ENCODE measurements at places on chromosomes 12 and 14.

DNA sequence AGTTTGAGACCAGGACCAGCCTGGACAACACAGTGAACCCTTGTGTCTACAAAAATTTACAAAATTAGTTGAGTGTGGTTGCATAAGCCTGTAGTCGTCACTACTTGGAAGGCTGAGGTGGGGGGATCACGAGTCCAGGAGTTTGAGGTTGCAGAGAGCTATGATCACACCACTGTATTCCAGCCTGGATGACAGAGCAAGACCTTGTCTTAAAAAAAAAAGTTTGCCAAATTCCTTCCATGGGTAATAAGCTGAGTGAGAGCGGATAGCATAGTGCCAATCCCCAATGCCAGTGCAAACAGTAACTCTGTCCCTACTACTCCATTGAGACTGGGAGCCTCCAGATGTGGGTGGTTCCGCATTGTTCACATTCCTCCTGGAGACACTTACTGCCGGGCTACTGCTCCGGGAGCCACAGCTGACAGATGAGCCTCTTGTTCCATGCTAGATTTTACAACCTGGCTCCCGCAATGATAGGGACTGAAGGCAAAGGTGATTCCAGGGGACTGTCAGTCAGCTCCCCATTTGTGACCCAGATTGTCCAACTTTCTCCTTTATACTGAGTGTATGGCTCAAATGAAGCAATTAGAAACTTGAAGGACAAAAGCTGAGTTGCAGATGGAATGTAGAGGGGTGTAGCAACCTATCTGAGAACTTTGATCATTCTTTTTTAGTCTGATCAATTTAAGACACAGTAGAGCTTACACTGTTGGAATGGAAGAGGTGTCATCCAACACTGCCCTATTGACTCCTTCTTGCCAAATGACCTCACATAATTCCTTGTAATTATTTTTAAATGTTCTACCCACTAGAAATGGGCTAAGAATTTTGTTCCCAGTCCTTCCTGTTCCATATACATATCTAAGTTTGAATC is 13.4 kb upstream of the FRMD6 start:
- DNase-seq = no peak

DNA sequence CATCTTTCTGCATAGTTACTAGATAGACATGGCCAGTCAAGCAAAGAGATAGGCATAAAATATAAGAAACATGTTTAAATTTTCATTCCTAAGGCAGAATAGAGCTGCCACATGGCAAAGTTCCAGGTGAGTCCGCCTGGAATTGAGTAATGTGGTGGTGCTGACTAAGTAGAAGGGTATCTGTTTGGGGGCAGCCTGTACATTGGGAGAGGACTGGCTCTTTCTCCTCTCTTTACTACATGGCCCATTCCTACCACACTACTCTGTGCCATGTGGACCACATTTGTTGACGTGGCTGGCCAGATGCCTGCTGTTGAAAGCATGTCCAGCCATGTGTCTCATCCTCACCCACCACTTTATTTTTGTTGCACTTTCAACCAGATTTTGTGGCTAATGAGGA is 354.0 kb downstream of the ETNK1 start:
- no peak for DNase-seq

- no peak for DNase-seq
Measured at GRCh38 chr12:7937833-7938506, 2.0 kb upstream of the SLC2A3 start.

DNA sequence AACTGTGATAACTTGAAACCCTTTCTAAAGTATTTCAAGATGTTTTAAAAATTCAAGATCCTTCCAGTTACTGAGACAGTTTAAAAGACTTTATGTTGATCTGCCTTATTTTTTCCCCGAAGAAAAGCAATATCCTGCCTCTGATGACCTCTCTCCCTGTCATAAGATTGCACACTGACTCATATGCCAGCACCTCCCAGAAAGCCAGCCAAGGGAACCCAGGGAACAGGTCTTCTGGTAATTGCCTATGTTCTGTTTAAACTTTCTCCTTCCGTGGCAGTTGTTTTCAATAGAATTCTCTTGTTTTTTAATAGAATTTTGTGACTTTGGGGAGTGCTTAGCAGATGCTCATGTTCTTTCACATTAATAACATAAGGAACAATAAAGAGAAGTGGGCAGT is 300.2 kb upstream of the PRKD1 start:
- DNase-seq = no peak

DNA sequence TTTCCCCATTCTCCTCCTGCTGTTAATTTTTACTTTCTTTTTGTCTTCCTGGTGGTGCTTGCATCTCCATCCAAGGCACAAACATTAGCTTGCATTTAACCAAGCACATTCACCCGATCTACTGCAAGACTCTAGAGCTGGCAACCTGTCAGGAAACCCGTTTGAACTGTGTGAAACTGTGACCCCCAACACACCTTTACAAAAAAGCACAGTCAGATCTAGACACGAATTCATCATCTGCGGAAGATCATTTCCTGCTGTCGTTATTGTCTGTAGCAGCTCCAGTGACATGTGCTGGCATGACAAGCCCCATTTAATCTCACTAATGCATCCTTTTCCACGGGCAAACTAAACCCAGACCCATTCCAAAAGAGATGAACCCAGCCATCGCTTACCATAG is 340.5 kb downstream of the VRK1 start:
- DNase-seq = no peak

GRCh38 chr12:54977857-54978256 is 6.7 kb downstream of the TESPA1 start:
- DNase-seq = no peak

DNA sequence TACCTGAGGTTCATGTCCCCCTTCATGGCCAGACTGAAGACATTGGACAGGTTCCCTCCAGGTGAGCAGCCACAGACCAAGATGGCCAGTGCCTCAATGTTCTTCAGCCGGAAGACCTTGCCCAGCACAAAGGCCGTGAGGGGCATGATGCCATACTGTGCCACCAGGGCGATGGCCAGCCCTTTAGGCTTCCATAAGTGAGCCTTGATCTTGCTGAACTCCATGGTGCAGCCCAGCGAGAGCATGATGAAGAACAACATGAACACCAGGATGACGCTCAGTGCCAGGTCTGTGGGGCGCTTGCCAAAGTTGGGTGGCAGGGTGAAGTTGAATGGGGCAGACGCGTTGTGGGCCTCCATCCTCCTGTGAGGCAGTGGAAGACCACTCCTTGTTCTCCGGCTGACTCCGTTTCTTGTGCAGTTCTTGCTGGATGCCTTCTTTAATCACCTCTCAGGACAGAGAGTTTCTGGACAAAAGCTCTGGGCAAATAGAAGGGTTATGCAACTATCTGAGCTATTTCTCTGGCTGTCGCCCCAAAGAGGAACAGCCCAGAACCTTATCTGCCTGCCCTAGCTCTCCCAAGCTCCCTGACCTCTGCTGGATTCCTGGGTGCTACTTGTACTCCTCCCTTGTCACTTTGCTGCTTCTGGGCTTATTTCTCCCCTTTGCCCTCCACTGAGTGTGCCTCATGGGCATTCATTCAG is at the start of gene SLC10A1:
Gene SLC10A1 (minus strand): TSS at position 445 of the 704 bp plus-strand sequence. CDS start 86 bp downstream, at position 359.
- DNase-seq = no peak

- DNase-seq = no peak
Measured at GRCh38 chr12:116160231-116160630, 117.3 kb downstream of the MED13L start.

DNA sequence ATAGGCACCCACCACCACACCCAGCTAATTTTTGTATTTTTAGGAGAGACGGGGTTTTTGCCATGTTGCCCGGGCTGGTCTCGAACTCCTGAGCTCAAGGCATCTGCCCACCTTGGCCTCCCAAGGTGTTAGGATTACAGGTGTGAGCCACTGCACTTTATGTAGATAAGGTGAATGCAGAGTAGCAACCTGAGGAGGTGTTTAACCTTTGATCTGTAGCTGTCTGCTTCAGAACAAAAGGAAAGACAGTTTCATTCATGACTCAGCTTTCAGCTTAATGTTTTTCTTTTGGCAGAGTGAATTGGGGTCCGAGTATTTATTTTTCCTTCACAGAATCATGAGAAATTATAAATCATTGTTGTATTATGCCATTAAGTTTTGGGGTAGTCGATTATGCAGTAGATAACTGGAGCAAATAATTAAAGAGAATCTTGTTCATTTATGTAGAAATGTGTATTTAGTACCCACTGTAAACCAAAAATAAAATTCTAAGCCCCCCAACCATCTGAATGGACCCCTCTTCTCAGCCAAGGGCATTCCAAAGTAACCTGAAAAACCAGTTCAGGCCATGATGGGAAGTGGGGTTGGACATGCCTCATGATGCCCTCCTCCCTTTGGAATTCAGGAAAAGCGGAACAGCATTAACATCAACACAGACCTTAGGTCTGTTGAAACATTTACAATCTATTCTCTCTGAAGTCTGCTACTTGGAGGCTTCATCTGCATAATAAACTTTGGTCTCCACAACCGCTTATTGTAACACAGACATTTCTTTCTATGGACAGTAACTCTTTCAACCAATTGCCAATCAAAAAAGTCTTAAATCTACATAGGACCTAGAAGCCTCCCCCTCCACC is 10.7 kb upstream of the STX2 start:
- no peak for DNase-seq

DNA sequence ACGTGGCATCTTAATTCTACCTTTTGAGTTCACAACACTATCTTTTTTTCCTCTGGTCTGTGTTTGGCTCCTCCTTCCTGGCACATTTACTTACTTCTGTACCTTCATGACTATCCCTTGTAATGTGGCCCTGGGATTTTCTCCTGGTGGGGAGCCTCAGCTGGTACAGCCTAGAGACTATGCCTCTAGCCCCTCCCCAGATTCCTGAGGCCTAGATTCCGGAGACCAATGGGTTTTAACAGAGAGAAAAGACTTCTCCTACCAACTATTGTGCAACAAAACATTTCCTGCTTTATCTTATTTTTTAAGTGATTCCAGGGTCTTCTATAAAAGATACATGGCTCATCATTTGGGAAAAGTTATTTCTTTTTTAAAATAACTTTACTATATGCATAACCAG is 216.2 kb upstream of the KRR1 start:
- DNase-seq = no peak

DNA sequence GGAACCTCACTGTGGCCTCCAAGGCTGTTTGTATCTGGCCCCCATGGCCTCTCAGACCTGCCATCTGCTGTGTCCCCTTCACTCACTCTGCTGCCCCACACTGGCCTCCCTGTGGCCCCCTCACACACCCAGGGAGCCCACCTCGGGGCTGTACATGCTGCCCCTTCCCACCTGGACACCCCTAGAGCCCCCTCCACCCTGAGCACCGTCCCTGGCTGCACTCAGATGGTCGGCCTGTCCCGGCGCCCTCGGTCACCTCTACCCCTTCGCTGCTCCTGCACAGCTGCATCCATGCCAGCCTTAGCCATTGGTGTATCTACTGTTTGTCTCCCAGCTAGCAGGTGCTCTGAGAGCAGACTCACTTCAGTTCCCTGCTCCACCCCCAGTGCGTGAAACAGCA is 144.4 kb downstream of the RIMBP2 start:
- no peak for DNase-seq

- no peak for DNase-seq
Measured at GRCh38 chr14:61222388-61222787, 58.8 kb downstream of the TMEM30B start.

GRCh38 chr12:116945886-116946550 is 35.3 kb downstream of the FBXW8 start:
- DNase-seq = no peak

DNA sequence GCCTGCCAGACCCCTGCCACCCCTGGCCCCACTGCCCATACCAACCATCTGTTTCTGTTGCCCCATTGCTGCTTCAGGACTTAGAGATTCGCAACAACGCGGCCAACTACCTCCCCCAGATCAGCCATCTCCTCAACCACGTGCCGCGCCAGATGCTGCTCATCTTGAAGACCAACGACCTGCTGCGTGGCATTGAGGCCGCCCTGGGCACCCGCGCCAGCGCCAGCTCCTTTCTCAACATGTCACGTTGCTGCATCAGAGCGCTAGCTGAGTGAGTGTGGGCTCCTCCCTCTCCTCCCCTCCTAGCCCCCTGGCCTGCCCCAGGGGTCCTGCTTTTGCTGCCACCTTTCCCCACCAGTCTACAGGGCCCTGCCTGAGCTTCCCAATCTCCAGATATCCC is 131.5 kb downstream of the ADCK1 start:
- no peak for DNase-seq

- peak; percentile 22 for DNase-seq
Measured at GRCh38 chr14:62691647-62692489, 353.4 kb downstream of the KCNH5 start.

- DNase-seq = no peak
Measured at GRCh38 chr12:48281811-48282210, 68.9 kb downstream of the ZNF641 start.

GRCh38 chr12:108109504-108109903 is 19.6 kb upstream of the WSCD2 start:
- DNase-seq = no peak

GRCh38 chr12:63304887-63305316 is 153.9 kb upstream of the AVPR1A start:
- DNase-seq = no peak

GRCh38 chr12:103547929-103548328 is 39.1 kb upstream of the STAB2 start:
- peak; percentile 56 for DNase-seq

DNA sequence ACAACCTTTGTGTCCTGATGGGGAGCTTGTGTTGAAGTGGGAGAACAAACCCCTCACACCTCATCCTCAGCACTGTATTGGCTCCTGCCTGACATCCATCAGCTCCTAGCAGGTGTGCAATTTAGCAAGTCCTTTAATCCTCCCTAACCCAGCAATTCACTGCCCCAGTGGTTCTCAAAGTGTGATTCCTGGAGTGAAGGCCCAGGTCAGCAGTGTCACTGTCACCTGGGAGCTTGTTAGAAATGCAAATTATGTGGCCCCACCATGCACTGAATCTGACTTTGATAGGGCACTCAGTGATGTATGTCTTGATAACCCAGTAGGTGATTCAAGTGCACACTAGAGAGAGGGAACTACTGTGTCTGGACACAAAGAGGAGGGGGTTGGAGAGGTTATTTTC is 133.6 kb downstream of the FGD4 start:
- no peak for DNase-seq

GRCh38 chr12:114665411-114666260 is 18.3 kb downstream of the TBX3 start:
- DNase-seq = no peak

- no peak for DNase-seq
Measured at GRCh38 chr12:22477894-22478287, 66.5 kb downstream of the C2CD5 start.

DNA sequence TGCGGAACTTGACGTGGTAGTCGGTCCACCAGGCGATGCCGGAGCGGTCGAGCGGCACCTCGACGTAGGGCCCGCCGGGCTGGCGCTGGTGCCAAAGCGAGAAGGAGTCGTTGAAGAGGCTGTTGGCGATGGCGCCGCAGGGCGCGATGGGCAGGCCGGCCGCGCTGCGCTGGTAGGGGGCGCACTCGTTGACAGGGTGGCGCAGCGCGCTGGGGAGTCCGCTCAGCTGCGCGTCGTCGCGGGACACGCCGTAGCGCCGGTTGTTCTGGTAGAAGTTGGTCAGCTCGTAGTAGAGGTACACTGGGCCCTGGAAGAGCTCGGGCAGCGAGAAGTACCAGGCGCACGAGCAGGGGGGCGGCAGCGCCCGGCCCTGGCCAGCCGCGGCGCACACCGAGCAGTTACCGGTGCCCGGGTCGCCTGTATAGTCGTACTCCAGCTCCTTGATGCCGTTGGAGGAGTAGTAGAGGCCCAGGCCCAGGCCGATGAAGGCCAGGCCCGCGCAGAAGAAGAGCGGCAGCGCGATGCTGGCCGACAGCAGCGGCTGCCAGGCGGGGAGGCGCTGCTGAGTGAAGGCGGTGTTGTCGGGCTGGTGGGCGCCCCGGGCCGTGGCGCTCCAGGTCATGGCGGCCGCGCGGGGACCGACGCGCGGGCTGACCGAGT is 482 bp downstream of the TMEM30B start:
- DNase-seq = no peak

Data from NCI-H2081 treated with DMSO at 0.1 percent for 48 hours (cell line).